ENCODE measurements at places on chromosomes 2 and 18. TPM values are rescaled to one million over a fixed set of nuclear protein-coding genes. Genes with fewer than 3 reads are reported as not detected.

GRCh38 chr2:85175369-85176299, 42.4 kb downstream of the TCF7L1 start:
- no peak for DNase-seq

GRCh38 chr2:199739413-199740110, 111.4 kb downstream of the FTCDNL1 start:
- DNase-seq: peak; percentile 68

DNA sequence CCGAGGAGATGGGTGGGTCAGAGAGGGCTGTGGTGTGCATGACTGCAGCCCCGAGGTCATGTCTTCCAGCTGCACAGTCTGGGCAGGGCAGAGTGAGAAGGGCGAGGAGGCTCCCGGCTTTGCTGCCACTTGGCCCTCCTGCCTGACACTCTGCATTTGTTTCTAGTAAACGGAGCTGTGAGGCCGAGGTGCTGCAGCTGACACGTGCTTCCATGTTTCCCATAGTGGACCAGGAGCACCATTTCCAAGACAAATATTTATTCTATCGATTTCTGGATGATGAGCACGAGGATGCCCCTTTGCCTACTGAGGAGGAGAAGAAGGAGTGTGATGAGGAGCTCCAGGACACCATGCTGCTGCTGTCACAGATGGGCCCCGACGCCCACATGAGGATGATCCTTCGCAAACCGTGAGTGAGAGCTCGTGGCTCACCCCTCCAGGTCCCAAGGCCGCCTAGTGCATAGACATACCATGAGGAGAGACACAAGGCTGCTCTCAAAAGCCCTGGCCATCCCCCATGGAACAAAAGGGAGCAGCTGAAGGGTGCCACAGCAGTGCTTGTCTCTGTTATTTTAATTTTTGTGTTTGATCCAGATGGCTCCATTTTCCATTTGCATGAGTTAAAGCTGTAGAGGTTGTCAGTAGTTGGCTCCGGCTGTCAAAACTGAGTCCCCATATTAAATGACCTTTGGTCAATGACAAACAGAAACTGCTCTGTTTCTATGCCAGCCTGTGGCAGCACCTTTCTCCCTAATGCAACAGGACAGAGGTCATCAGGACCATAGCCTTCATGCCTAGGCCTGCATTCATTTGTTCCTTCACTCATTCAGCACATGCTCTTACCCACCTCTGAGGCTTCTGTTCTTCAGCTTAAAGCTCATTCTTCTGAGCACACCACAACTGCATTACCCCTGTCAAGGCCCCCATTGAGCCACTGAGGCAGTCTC, 108.3 kb upstream of the MAP3K20 start:
- no peak for DNase-seq

DNA sequence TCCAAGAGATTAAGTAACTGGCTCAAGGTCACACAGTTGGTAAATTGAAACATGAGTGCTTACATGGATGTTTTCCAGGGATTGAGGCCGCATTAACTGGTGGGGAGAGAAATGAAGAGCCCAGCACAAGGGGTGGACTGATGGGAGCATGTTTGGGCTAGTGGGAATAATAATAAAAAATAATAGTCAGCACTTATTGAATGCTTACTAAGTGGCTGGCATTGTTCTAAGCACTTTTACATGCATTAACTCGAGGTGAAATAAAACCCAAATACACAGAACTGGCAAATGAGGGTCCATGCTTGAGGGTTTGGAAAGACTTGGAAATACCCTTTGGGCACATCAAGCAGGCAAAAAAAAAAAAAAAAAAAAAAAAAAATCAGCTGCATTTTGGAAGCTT, 34.0 kb upstream of the CDK5R2 start:
- DNase-seq: no peak

The ORC4 gene
- total RNA-seq: 4.9 TPM

- no peak for DNase-seq
Measured at GRCh38 chr2:160484859-160485520, 8.6 kb downstream of the RBMS1 start.

- DNase-seq: no peak
Measured at GRCh38 chr2:71566372-71566771, 113.0 kb downstream of the DYSF start.

DNA sequence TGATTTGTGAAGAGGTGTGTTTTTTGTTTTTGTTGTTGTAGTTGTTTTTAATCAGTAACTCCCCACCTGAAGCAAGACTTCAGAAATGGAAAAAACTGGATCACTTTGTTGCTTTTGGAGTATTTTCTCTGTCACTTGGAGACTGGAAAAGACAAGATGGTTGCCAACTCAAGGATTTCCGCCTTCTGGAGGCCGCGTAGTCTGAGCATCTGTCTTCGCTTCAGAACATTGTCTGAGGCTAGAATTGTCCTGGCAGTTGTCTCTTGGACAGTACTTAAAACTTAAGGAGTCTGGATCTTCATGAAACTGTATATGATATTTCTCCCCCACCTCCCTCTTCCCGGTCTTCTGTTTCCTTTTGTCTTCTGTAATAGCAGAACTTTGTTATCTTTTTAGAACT, 67.7 kb downstream of the ARHGAP28 start:
- no peak for DNase-seq

The MYO5B gene
- 18.7 TPM for total RNA-seq

DNA sequence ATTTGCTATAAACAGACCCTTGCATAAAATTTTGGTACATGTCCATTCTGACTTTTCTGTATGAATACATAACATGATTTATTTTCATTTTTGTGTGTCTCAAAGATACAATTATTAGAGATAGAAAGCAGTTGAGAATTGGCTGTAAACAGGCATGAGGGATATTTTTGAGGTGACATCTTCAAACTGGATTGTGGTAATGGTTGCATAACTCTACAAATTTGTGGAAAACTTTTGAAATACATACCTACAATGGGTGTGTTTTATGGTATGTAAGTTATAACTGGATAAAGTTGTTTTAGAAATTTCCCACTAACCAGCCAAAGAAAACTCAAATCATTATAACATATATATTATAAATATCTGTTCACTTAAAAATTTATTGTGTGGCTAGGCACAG, 39.6 kb downstream of the GREB1L start:
- no peak for DNase-seq

DNA sequence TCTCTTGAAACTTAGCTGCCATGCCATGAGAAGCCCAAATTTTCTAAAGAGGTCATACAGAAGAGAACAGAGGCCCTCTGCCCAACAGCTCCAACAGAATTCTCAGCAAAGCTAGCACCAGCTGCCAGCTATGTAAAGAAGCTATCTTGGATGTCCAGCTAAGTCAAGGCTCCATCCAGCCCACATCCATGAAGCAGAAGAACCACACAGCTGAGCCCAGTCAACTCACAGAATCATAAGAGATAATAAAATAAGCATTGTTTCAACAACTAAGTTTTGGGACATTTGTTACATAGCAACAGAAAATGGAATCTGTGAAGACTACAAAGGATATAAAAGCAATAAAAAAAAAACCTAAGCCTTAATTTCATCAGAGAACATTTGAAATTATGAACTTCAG, 434.3 kb downstream of the TXNL1 start:
- DNase-seq: no peak

- DNase-seq: no peak
Measured at GRCh38 chr2:241375300-241375699, 19.2 kb downstream of the FARP2 start.

GRCh38 chr18:78006774-78007260, 757.2 kb downstream of the GALR1 start:
- DNase-seq: no peak

The TUBA3D gene
- not detected for total RNA-seq

- DNase-seq: peak; percentile 19
Measured at GRCh38 chr2:1995987-1996386, 251.7 kb upstream of the PXDN start.

The ERFE gene
- not detected for total RNA-seq

DNA sequence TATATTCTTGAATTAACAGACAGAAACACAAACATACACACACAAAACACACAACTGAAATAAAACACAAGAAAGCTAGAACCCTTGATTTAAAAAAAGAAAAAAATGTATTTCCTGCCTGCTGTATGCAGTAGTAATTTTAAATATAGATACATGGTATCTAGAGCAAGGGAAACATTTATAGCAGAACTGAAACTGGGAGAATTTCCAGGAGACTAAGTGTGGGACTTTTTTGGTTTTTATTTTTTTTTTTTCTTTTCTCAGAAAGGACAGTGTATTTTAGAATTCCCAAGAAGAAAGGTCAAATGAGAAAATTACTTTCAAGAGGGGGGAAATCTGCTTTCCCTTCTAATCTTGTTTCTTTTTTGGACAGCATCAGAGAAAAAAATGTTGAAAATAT, 558.9 kb upstream of the PKDCC start:
- no peak for DNase-seq

The LTBP1 gene
- 110 TPM for total RNA-seq

DNA sequence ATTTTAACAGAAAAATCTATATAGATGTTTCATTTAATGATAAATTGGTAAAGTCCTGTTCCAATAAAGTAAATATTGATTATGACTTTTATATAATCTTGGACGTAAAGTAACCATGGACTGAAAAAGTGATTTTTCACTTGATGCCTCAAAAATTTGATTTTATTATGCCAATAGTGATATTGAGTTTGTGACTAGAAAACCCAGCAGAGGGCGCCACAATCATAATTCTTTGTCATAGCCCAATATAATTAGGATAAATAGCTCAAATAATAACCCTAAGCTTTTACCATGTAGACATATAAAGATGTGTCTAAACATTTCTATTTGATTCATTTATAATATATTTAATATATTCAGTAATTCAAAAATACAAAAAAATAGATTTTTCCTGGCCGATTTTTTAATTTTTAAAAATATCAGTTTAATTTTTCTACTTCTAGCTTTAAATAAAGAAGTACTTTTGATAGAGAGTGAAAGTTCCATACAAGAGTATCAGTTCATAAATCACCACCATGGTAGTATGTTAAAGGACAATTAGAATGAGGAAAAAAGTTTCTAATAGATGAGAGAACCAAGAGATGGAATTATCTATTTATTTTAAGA, 30.7 kb downstream of the CAMKMT start:
- peak; percentile 48 for DNase-seq
